ENCODE measurements at places on chromosomes 5 and 9. TPM values are rescaled to one million over a fixed set of nuclear protein-coding genes. Genes with fewer than 3 reads are reported as not detected.

The FAM221B gene
- total RNA-seq, result not detected

The FAXDC2 gene
- total RNA-seq, result 2.4 TPM

The OSMR gene
- total RNA-seq, result 19.1 TPM

The DMGDH gene
- not detected for total RNA-seq

The TMEM171 gene
- total RNA-seq, result 12.0 TPM

The DBH gene
- total RNA-seq, result not detected

The CA9 gene
- 2.2 TPM for total RNA-seq

The LECT2 gene
- not detected for total RNA-seq

DNA sequence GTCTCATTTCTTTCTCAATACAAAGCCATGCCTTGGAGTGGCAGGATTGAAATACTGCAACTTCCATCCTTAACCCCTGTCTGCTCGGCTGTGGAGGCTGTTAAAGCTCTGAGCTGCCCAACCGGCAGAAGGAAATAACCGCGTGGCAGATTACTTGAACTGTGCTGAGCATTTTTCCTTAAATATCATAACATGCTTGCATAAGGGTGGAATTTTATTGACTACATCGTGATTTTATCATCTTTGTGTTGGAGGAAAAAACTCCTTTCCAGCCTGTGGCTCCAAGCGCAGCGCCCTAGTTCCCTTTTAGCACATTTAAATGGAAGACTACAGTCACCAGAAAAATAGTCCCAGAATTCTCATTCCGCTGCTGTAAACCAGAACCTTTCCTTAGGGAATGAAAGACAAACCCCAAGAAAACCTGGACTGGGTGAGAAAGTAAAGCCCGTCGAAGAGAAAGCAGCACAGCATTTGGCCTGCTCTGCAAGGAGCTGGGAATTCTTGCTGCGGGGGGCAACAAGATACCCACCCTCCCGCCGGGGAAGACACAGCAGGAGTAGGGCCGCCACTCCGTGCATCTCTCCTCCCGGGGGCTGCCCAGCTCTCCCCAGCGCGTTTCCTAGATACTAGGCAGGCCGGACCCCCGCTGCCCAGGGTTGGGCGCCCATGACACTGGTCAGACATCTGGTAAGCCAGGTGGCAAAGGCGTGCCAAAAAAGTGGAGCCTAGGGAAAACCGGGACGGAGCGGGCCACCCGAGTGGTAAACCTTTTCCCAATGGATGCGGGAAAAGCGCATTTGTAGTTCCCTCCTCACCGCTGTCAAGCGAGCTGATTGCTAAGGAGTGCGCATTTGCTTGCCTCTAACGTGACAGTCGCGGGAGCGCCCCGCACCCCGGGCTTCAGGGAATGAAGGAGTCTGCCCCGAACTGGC is 1.3 kb downstream of the SHC3 start:
- DNase-seq, result no peak

DNA sequence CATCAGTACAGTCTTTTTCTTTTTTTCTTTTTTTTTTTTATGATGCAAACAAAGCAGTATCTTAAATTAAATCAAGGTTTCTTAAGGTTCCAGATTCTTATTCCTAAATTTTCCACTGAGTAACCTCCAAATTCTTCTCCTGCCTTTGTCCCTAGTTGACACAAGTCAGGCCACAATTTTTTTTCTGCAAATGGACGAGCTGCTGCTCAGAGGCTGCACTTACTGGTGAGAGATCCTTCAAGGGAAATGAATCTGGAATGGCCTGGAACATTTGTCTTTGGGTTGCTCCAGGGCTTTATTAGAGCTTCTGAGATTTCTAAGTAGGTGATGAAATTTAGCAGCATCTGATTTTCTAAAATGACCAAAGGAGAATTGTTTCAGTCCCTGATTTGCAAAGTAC is 39.3 kb downstream of the PIK3R1 start:
- DNase-seq, result no peak

DNA sequence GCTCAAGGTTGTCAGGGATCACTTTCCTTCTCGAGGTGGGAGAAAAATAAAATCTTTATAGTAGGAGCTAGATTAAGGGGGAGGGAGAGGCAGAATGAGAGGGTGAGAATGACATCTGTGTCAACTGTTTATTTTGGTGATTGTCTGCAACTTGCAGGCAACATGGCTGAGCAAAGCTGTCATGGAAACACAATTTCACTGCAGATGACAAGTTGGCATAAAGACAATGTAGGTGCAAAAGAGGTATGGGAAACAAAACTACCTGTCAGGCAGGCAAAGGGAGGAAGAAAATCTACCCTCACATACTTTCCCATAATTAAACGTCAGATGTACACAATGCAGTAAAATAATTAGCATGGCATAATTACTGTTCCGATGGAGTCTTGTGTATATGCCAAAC is 167.4 kb downstream of the SLIT3 start:
- DNase-seq, result no peak

DNA sequence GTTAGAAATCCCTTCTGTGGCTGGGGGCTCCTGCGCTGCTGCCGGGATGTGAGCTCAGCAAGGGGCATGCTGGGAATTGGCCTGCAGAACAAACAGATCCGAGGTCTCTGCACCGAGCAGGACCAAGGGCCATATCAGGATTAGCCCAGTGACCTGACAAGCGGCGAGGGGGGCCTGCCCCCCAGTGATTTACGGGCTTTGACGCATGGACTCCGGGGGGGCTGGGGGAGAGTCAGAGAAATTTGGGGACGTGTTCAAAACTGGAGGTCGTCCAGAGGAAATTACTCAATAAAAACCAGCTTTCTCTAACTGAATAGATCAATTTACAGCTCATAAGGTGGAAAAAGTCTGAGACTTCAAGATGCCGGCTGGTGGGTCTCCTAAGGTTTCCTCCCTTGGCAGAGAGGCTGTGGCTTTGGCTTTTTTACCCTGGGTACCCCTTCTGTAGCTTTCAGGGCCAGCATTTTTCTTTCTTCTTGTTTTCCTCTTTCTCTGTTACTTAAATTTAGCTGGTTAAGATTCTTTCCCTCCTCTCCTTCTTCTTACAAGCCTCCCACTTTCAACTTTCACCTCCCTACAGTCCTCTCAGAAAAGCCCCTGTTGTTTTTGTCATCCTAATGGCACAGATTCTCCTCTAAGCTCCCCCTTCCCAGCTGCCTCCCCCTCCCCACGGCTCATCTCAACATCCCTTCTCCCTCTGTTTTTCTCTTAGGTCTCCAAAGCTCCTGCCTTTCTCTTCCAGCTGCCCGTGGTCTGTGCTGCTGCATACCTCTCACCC is 551.0 kb downstream of the CCDC171 start:
- no peak for DNase-seq

- no peak for DNase-seq
Measured at GRCh38 chr5:92548346-92548745, 1032.7 kb downstream of the NR2F1-AS1 start.

GRCh38 chr9:19102181-19102630 is 498 bp downstream of the HAUS6 start:
- no peak for DNase-seq

DNA sequence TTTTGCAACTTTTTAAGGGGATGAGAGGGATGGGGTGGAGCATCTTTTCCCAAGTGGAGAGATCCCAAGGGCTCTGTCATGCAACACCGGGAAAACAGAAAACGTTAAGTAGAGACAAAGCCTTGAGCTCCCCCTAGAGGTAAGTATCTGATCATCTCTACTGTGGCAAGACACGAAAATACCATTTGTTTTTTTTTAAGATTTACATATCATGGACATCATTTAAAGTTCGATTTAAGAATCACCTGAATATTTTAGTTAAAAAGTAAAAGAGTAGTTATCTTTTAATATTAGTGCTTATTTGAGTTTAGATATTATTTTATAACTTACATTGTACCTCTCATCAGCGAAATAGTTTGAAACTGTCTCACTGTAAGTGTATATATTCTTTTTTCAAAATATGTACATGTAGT is 200.4 kb downstream of the LRRC70 start:
- DNase-seq, result no peak

DNA sequence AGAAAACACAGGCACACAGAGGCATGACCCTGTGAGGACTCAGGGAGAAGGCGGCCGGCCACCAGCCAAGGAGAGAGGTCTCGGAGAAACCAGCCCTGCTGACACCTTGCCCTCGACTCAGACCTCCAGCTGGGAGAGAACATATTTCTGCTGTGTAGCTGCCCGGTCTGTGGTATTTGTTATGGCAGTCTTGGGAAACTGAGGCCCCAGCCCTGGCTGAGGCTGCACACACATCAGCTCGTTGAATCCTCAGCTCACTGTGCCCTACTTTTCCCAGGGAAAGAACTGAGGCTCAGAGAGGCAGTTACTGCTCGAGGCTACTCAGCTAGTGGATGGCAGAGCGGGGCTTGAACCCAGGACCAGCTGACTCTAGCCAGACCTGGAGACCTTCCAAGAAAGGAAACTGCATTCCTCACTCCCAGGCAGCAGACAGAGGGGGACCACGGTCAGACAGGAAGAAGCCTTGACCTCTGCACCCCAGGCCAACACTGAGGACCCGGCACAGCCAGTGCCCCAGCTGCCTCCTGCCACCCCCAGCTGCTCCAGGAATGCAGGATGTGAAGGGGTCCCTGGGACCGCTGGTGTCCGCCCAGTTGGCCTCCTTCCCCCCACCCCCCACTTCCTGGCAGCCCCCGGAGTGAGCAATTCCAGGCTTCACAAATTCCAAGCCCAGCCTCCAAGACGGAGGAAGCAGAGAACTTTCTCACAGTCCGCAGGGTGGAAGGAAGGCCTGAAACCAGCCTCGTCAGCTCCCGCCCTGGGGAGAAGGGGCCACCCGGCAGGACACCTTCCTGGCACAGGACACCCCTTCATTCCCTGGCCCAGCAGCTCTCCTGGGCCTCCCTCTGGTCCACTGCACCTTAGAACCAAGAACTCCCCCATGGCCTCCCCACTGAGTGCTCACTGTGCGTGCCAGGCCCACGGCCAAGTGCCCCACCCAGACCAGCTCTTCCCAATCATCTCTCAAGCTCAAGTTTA is 69.9 kb downstream of the LRSAM1 start:
- no peak for DNase-seq

GRCh38 chr5:123819833-123820232 is 307.9 kb downstream of the CSNK1G3 start:
- no peak for DNase-seq

- no peak for DNase-seq
Measured at GRCh38 chr9:130360672-130361071, 84.1 kb upstream of the ASS1 start.

DNA sequence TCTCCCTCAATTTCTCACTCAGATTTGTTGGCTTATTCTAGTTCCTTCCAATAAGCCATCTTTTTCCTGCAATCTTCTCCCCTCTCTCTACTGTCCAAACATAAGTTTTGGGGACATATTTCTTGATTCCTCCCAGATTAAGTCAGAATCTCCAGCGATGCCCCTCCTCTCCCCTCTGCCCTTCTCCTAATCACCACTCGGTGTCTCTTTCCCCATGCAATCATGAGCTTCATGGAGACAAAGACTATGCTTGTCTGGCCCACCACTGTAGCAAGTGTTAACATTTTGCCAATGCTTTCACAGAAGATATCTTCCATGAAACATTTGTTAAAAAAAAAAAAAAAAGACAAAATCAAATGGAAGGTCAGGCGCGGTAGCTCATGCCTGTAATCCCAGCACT is 42.4 kb downstream of the PDE6A start:
- no peak for DNase-seq

DNA sequence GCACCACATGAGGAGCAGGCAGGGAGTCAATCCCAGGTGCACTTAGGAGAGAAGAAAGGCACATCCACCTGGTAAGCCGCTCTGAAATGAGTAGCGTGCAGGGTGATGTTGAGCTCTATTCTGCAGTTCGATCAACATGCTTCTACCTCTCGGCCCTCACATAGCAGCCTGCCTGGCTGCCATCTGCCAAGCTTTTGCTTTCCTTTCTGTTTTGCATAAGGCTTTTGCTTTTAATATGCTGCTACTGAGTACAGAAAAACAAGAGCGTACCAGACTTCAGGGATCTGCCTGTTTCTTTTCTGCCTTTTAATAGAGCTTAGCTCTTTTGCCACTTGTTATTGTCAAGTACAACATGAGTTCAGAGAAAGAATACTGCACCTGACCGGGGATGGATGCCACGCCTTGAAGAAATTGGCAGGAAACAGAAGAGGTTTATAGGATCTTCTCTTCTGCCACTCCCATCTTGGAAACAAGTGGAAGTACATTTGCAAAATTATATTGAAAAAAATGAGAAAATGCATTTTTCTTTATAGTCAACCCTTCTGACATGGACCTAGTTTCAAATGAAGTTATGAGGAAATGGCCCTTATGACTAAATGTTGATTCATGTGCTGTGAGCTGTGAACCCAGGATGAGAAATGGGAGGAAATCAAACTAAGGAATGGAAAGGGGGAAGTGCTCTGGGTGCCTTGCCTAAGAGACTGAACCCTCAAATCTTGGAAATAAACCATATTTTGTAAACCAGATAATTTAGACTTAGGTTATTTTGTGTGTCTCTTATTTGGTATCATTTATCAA is 4.0 kb upstream of the FCHO2 start:
- no peak for DNase-seq

DNA sequence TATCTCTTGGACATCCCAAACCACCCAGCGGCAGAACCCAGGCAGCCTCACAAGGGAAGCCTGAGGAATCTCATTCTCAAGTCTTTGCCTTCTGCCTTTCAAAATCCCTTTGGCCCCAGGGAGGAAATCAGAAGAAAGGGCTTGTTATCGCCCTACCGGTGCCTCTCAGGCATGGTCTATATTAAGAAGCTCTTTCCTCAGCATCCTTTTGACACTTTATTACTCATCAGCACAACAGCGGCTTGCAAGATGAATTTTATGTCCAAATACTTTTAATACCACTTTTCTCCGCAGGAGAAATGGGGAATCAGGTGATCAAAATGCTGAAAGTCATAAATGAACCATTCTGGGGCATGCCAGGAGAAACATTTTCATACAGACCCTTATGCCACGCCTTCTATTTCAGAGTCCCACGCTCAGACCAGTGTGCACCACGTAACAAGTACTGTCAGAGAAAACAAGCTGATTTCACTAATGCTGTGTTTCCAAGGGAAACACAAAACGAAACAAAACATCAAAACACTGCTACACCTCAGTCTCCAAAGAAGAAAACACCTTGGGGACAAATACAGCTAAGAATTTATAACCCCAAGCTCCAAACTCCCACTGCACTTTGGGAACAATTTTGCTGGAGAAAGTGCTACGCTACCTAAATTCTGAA is 30.0 kb downstream of the RAPGEF1 start:
- no peak for DNase-seq

- DNase-seq, result no peak
Measured at GRCh38 chr9:128271112-128271511, 4.7 kb downstream of the GOLGA2 start.

DNA sequence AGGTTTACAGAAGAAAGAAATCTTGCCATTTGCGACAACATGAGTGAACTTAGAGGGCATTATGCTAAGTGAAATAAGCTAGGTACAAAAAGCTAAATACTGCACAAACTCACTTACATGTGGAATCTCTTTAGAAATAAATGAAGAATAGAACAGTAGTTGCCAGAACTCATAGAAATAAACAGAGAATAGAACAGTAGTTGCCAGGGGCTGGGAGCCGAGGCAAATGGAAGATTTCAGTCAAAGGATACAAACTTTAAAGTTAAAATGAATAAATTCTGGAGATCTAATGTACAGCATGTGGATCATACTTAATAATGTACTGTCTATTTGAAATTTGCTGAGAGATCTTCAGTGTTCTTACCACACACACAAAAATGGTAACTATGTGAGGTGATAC is 63.4 kb downstream of the FAM81B start:
- DNase-seq, result no peak

- no peak for DNase-seq
Measured at GRCh38 chr9:115127191-115127817, 9.3 kb upstream of the TNC start.

All from esophagus squamous epithelium (tissue), 5 donors.